ENCODE measurements at places on chromosomes 6 and 20.
A peak's percentile ranks its signal among the peaks of the same experiment; 100 is the strongest.

- DNase-seq, result no peak
These were observed at the start of gene SLC2A10 for GRCh38 chr20:46709459-46710152. TSS of gene SLC2A10 (plus strand) at chr20:46709649. CDS start at chr20:46709737, 88 bp downstream.

DNA sequence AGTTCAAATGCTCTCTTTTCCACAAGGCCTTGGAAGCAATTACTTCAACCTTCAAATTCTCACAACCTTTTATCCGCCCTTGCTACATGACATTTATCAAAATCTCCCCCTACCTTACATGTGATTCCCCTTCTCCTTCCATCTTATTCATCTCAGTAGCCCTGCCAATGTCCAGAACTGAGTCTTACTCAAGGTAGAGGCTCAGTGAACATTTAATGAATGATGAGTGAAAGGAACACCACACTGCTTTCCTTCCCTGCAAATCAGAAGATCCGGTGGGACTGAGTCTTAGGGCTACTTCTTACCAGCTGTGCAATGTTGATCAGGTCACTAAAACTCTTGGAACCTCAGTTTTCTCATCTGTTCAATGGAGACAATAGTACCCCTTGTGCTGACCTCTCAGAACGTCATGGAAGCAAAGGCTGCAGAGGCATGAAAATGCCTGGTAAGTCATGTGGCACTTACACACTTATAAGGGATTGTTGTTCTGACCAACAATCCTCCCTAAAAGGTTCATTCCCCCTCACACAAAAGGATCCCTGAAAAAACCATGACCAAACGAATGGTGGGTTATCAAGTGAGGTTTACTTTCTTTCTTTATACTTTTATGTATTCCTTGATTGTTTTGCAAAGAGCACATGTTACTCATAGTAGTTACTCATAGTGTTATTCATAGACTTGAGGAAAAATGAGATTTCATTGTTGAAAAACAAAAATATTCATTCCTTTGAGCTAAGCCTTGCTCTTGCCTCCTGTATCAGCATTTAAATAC, 6.5 kb downstream of the MDGA1 start:
- no peak for DNase-seq

- DNase-seq, result no peak
These were observed 9.9 kb downstream of the GRIK2 start for GRCh38 chr6:101403216-101403945.

- no peak for DNase-seq
These were observed 275.8 kb upstream of the SULF2 start for GRCh38 chr20:48060841-48061720.

DNA sequence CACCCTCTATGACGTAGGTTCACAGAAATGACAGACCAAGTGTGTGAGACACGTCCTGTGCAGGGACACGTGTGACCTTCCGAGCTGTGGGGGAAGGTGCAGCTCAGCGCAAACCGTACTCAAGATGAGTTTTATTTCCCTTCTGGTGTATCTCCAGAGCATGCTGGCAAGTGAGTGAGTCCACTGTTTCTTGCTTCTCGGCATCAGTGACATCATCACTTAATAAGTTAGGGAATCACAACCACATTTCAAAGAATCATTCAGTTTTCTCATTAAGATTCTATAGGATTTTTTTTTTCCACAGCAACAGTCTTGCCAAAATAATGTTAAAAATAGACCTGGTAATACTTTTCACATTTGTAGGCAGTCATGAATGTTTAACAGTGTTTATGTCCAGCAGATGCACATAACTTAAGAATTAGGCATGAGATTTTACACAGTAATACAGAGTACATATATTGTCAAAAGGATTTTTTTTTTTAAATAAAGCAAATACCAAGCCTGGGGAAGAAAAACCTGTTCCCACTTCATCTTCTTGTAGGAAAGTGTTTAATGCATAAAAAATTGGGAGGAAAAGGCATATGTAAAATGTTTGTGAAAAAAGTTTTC, 417.8 kb downstream of the CDC5L start:
- DNase-seq, result no peak

DNA sequence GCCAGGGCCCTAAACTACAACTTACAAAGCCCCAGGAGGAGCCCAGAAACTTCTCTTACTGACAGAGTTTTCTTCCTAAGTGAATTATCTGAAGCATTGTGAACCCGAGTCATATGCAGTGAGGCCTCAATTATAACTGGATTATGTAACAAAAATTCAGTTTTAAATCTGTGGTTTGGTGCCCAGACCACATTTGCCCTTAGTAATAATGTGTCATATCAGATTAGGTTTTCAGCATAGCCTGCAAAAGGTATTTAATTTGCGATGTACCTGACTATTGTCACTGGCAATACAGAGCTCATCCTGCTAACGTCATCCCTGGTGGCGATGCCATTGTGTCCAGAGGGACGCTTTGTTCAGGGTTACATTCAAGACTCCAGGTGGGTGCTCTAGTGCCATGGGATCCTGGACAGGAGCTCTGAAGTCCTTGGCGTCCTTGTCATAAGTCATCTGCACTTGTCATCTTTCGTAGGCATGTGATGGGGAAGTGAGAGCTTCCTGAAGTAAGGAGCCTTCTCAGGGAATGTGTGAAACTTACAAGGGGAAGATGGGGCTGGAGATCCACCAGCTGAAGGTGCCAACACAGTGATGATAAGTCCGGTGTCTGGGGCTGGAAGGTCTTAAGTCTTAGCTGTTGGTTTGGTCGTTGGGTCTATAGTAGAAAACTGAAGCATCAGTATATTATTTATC, 65.1 kb downstream of the HIVEP1 start:
- no peak for DNase-seq

GRCh38 chr6:165872811-165873210, 209.8 kb upstream of the PDE10A start:
- no peak for DNase-seq

DNA sequence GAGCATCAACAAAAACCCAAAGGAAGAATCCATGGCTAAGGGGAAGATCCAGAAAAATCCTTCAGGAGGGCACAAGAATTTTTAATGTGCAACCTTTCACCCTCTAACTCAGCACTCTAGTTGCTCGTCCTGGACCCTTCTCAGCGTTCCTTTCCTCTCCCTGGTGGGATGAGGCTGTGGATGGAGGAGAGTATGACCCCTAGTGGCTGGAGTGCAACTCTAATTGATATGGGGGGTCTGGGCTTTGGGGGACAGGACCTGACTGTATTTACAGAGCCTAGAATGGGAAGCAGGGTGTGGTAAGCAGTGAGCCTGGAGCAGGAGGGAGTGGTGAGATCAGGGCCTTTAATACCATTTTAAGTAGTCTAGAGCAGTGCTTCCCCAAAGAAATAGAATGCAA, 83.9 kb upstream of the CEP85L start:
- no peak for DNase-seq

DNA sequence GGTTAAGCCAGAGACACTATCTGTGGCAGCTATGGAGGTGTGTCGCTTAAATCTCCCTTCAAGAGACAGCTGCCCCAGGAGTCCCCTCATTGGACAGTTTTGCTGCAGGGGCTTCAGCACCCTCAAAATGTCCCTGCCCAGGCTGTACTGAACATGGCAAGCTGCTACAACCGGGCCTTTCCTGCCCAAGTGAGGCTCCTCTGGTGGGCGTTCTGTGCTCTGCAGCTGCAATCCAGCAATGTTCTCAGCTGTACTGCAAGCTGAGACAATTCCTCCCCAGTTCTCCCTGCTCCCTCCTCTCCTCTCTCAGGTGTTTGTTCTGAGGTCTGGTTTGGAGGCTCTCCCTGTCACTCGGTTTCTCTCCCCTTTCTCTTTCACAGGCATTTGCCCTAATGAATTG, 190.8 kb upstream of the LAMP5 start:
- DNase-seq, result no peak

DNA sequence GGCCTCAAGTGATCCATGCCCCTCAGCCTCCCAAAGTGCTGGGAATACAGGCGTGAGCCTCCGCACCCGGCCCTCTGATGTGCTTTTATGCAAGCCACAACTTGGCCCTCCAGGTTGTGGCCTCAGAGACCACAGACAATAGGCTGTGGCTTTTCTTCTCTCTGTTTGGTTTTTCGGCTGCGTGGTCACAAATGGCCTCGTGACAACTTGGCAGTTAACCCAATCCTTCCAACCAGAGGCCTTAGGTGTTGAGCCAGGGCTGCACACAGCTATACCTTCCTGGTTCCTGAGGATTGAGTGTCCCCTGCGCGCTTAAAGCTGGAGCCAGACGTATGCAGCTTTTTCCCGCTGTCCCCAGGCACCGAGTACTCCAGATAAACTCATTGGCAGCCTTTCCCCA, 6.3 kb upstream of the TGM3 start:
- peak; percentile 58 for DNase-seq

DNA sequence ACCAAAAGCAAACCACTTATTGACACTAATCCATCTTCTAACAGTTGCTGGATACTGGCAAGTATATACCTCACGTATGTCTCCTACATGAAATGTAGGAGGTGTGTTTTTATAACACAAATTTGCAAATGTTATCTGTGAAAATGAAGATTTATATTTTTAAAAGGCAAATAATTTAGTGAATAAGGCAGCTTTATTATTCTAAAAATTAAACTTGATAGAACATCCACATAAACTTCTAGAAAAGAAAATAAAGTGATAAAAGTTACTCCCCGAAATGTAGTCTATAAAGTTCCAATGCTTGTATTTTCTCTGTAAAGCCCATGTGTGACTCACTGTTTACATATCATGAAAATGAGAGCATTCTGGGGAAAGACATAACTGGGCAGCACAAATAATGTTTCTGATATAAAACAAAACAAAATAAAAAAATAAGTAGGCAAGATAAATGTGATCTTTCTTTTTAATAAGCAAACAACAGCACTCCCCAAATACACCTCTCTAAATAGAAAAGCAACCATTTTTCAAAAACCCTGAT, 84.4 kb downstream of the MAP7 start:
- no peak for DNase-seq

DNA sequence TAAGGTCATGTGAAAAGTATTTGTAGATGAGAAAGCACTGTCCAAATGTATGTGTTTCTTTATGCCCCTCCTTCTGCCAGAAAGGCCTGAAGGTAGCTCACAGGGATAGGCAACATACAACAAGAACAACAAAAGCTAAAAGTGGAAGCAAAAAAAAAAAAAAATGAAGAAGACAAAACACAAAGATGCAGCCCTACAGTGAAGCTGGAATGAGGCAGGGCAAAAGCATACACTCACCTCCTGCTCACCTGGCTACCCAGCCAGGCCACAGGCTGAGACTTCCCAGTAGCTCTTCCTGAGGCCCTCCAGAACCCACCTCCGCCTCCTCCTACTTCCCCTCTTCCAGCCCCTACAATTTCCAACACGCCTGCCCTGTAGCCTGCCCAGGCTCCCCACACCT, 2.4 kb downstream of the UNC5CL start:
- no peak for DNase-seq

GRCh38 chr6:69980624-69981023, 114.3 kb downstream of the COL19A1 start:
- DNase-seq, result no peak

- no peak for DNase-seq
These were observed 558.8 kb downstream of the KIF16B start for GRCh38 chr20:16014436-16014835.

- no peak for DNase-seq
These were observed 6.1 kb downstream of the SNX3 start for GRCh38 chr6:108254433-108255410.

GRCh38 chr20:23782366-23782983, 31.7 kb upstream of the CST1 start:
- peak; percentile 3 for DNase-seq

GRCh38 chr6:36349240-36349639, 12.6 kb upstream of the BNIP5 start:
- no peak for DNase-seq

DNA sequence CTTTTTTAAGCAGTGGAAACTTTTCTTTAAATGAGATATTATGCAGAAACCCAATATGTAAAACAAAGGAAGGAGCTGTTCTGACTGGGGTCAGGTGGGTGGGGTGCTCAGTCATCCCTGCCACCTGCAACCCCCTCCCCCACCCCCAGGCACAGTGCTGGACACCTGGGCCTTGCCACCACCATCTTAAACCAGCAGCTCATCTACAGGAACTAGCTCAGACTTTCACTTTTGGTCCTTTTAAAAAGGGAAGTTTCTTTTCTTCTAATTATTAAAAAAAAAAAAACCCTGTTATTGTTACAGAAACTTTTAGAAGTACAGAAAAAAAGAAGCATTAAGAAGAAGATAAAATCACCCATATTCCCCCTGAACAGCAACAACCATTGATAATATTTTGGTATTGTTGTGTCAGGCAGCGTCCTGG, 37.1 kb downstream of the PPP1R16B start:
- peak; percentile 4 for DNase-seq

DNA sequence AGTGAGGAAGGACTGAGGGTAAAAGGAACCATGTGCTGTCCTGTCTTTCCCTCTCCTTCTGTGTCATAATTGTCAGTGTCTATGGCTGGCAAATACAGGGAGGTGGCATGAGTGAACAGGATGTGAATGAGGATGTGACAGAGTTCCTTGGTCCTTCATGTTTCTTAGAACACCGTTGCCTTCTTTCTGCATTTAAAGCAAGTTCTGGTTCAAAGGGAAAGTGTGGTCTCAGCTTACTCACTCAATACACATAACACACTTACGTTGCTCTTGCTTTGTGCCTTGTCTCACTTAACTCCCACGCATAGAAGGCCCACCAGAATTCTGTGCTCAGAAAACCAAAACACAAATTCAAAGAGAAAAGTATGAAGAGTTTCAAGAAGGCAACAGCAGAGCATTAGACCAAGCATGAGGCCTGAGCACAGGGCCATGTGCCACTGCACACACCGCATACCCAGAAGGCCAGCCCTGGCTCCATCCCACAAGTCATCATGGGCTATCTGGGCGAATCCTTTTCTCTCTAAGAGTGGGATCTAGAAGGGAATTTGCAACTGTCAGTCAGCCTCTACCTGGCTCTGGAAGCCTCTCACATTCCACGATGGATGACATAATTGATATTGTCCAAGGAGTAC, 38.9 kb upstream of the SAYSD1 start:
- DNase-seq, result no peak

DNA sequence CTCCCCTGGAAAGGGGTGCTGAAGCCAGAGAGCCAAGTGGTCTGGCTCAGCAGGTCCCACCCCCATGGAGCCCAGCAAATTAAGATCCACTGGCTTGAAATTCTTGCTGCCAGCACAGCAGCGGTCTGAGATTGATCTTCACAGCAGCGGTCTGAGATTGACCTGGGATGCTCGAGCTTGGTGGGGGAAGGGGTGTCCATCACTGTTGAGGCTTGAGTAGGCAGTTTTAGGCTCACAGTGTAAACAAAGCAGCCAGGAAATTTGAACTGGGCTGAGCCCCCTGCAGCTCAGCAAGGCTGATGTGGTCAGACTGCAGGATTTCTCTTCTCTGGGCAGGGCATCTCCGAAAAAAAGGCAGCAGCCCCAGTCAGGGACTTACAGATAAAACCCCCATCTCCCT, 41.3 kb upstream of the B3GAT2 start:
- no peak for DNase-seq

GRCh38 chr6:132025468-132025867, 74.3 kb upstream of the CCN2 start:
- no peak for DNase-seq

GRCh38 chr6:40661726-40662125, 74.6 kb upstream of the LRFN2 start:
- DNase-seq, result no peak
